ENCODE measurements at places on chromosomes 4 and X.

DNA sequence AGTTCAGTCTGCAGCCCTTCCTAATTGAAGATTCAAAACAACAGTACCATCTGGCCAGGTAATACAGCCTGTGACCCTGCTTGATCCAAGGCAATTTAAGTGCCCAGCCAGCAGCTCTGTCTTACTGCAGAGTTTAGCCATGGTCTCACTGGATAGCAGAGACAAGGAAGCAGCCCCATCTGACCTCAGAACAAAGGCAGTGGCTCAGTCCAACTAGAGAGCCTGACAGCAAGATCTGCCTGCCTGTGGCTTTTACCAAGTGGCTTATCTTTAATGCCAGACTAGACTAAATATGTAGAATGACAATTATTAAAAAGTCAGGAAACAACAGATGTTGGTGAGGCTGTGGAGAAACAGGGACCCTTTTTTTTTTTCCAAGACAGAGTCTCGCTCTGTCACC lies 293.4 kb downstream of the DTHD1 start:
- DNase-seq: no peak

- no peak for DNase-seq
Observed at GRCh38 chr4:85669992-85670548, 195.1 kb downstream of the ARHGAP24 start.

GRCh38 chr4:7193030-7193958 lies 956 bp downstream of the SORCS2 start:
- DNase-seq: peak; percentile 66

DNA sequence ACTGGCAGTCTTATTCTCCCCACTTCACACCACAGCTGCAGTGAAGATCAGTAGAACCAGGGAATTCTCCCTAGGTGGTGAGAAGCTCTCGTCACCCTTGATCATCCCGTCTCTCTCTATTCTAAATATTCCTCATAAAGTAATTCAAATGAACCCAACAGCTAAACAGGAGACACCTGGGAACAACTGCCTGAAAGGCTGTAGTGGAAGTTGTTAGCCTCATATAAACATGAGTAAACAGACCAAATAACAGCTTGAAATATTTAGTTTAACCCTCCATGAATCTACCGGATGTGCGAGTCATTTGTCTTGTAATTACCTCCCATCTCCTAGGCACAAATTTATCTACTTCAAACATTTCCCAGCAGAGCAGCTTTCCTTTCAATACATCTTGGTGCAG lies 30.4 kb upstream of the APELA start:
- DNase-seq: no peak

- no peak for DNase-seq
Observed at GRCh38 chr4:26962720-26963119, 102.1 kb downstream of the STIM2 start.

DNA sequence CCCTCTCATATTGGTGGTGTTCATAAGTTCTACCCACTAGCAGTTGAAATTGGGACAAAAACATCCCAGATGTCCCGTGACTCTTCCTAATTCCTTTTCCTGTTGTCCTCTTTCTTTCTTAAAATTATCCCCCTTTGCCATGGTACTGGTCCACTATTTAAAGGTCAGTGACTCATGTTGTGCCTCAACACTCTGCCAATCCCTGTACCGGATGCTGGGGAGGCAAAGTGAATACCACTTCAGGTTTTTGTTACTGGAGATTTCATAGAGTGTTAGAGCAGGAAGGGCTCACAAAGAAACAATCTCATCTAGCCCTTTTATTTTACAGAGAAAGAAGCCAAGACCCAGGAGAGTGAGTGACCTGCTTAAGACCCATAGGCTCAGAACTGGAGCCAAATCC lies 24.6 kb downstream of the SEPTIN11 start:
- no peak for DNase-seq

DNA sequence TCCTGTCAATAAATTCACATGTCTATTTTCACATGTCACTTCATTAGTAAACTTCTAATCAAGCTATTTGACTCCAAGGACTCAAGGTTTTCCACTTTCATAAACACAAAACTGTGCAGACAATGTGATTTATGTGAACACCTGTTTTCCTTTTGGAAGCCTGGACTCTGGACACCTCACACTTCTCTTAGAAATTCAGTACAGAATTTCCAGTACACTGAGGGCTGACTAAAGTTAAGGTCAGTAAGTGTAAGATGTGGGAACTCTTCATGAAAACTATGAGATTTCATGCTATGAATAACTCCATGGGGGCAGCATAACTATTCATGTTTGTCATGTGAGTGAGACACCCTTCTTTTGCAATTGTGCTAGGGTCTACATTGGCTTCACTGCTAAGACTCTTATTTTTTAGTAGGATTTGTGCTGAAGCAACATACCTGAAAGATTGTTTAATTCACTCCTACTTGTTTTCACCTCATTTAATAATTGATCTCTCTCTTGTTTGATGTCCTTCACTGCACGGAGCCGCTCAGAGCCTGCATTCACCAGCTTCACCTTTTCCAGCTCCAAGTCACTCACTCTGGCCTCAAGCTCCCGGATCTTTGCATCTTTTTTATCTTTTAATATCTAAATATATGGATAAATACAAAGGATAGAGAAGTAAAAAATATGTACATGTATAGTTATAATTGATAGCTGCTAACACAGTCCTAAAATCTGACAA lies 55.3 kb downstream of the STBD1 start:
- no peak for DNase-seq

DNA sequence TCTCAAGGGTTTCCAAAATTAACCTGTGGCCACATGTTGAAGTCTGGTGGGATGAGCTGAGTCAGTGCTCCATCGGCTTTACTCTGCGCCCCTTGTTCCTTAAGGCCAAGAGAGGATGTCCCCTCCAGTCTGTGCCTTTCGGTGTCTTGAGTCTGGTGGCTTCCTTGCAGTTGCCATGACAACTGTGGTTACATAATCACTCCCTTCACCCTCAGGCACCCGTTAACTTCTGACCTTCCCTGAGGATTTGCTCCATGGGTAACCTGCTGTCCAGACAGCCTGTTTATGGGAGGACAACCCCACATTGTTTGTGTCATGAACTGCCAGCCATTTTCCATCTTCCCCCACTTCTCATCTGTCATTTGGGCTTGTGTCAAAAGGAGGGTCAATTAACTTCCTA lies 401.1 kb upstream of the LCORL start:
- DNase-seq: no peak

DNA sequence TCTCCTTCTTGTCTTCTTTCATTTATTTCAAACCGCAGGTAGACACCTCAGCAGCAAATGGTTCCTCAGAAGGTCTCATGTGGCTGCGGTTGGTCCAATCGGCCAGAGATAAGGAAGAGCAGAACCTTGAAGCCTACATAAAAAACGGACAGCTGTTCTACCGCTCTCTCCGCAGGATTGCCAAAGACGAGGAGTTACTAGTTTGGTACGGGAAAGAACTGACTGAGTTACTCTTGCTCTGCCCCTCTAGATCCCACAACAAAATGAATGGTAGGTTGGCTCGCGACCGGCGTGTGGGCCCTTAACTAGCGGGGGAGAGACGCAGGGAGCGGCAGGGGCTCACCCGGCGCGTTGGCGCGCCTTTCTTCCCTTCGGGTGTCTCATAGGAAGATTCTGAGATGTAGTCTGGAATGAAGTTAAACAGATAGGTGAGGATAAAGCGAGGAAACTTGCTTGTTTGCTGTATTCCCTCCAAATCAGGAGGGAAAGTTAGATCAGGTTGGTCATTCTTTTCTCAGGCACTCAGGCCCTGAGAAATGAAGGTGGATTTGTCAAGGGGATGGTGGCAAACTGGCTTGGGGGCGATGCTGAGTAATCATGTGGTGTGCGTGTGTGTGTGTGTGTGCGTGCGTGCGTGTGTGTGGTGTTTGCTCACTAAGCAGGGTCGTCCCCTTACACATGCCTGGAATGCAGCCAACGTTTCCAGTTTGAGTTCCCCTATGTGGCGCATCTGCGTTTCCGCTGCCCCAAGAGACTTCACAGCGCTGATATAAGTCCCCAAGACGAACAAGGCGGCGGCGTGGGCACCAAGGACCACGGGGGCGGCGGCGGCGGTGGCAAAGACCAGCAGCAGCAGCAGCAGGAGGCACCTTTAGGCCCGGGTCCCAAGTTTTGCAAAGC lies 4.2 kb downstream of the PRDM8 start:
- DNase-seq: no peak

DNA sequence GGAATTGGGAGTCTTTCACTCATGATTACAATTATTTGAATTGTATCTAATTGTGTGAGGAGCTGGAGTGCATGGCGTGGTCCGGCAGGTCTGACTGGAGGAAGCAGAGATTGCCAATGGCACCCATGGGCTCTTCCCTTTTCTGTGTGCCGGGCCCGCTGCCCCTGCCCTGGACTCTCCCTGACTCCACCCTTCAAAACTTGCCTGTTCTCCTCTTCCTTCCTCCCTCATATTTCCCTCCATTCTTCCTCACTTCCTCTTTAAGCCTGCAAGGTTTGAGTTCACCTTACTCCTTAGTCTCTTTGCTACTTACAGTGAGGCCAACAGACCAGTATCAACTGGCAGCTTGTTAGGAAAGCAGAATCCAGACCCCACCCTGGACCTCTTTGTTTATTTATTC lies 6.5 kb upstream of the STBD1 start:
- DNase-seq: no peak
